ENCODE measurements at places on chromosomes 4 and X. TPM values are rescaled to one million over a fixed set of nuclear protein-coding genes. Genes with fewer than 3 reads are reported as not detected.

The ENAM gene
- total RNA-seq = not detected

The INPP4B gene
- 4.7 TPM for total RNA-seq

The SPANXC gene
- not detected for total RNA-seq

The NLGN3 gene
- 34.7 TPM for total RNA-seq

The CLCN4 gene
- 66.1 TPM for total RNA-seq

The SMIM10L2A gene
- total RNA-seq = 9.1 TPM

The RPL9 gene
- total RNA-seq = 1,886 TPM

The TMEM255A gene
- 3.0 TPM for total RNA-seq

The LEF1 gene
- 7.1 TPM for total RNA-seq

The GDPD2 gene
- 3.9 TPM for total RNA-seq

All from temporal lobe (tissue), 4 donors.